ENCODE measurements at places on chromosomes 1 and 21. TPM values are rescaled to one million over a fixed set of nuclear protein-coding genes. Genes with fewer than 3 reads are reported as not detected.

The PRRX1 gene
- total RNA-seq = 118 TPM

The C4BPB gene
- total RNA-seq = 0.30 TPM

The KRTAP19-8 gene
- total RNA-seq = not detected

The RBP7 gene
- 11.6 TPM for total RNA-seq
